ENCODE measurements at places on chromosomes 16 and 17.
A peak's percentile ranks its signal among the peaks of the same experiment; 100 is the strongest.

GRCh38 chr17:42536048-42536371 lies at the start of gene NAGLU:
TSS of gene NAGLU (plus strand) at chr17:42536241. CDS start at chr17:42536273, 32 bp downstream.
- DNase-seq = peak; percentile 99

DNA sequence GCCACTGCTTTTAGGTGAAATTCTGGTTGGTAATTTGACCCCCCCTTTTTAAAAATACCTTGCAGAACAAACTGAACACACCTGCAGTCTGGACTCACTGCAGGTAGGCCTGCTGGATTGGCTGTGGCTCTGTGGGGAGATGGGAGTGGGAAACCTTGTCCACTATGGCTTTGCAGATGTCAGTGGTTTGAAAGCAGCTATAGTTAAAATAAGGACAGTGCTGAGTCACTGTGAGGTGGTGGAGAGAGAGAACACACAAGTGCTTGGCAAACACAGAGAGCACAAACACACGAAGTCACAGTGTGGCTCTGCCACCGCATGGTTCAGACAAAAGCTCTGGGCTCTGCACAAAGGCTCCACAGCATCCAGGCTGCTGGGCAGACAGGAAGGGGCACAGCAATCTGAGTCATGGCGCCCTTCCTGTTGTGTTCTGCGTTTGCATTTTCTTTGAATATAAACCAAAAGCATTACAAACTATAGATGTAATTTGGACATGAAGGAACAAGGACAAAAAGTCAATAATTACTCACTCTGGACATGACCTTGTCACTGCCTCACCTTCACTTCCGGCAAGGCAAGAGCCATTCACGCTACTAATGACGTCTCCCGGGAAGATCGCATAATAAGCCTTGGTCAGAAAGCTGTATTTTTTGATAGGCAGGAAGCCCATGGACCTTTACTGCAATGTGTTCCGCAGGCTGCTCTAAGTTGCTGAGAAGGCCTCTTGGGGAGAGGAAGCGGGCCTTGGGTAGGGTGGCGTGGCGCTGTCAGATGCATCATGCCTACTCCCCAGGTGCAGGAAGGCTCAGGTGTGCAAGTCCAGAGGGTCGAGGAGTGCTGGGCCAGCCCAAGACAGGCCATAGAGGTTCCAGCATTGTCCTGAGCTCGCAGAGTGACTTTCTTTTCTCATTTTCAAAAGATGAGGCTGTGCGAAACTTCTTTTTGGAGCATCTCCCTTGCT lies 60.1 kb upstream of the MED9 start:
- peak; percentile 58 for DNase-seq

GRCh38 chr17:53649201-53649600 lies 173.5 kb upstream of the KIF2B start:
- no peak for DNase-seq

DNA sequence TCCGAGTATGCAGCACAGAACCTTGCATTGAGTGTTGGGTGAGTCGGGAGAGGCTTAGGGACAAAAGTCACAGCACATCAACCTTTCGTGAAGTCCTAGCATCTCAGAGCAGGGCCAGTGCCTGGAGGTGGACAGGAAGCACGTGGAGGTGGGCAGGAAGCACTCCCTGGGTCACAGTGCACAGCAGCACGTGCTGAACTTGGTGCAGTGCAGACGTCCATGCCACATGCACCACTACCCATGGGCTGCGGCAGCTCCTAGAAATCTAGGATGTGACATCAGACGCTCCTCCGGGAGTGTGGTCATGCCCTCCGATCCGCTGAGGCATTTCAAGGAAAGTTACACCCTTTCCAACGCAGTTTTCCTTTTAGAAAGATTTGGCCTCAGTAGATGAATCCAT lies 83.4 kb upstream of the CHMP6 start:
- DNase-seq = no peak

GRCh38 chr17:46135126-46135812 lies 58.0 kb downstream of the KANSL1 start:
- DNase-seq = no peak

- no peak for DNase-seq
Measured at GRCh38 chr17:62827746-62828485, 19.8 kb upstream of the MARCHF10 start.
